ENCODE measurements at places on chromosomes 3 and 15.

GRCh38 chr15:75713338-75713895 lies 769 bp upstream of the CSPG4 start:
- no peak for DNase-seq

DNA sequence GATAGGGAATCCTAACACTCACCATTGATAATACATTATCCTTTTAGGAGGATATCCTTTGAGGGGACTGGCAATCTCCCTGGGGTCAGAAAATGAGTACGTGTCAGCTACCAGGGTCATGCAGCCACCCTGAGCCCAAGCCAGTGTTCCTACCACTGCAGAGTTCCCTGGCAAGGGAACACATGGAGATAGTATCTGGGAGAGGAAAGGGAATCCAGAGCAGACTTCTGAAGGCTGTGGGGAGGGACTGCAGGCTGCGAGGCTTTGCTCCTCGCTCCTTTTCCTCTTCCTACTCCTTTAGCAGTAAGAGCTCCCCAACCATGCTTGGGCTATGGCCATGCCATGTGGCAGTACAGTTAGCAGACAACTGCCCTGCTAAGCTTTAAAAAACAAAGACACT lies 62.9 kb upstream of the TJP1 start:
- no peak for DNase-seq

GRCh38 chr3:157242836-157243235 lies 82.9 kb upstream of the CCNL1 start:
- no peak for DNase-seq

GRCh38 chr3:46193436-46193835 lies 14.7 kb downstream of the CCR1 start:
- DNase-seq: no peak

DNA sequence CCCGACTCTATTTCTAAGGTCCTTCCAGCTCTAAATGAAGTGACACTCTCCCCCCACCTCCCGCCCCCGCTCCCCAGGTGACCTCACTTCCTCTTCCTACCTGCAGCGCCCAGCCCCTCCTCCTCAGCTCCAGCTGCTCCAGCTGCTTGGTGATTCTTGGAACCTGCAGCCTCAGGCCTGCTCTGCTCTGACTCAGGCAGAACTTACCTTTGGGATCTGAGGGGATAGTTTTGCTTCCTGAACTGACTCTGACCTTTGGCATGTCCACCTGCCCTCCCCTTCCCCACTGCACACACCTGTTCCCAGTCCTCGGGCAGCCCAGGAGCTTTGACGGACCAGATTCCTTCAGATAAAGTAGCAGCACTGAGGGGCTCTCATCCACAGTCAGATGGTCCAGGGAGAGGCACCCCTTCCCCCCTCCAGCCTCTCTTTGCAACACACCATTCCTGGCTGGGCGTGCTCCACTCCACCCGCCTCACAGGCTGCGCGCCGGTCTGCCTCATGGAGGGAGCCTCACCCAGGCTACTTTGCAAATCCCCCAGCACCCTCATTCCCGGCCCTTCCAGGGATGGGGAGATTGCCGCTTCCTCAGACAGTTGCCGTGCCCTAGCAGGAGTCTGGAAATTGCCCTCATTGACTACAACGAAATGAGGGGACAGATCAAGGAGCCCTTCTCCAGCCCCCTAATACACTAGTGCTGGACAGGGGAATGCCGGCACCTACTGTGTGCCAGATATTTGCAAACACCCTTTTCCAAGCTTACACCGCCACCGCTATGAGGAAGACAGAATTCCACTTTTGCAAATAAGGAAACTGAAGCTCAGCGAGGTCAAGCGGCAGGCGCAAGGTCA lies 692 bp upstream of the C15orf39 start:
- no peak for DNase-seq

GRCh38 chr15:79440355-79440908 lies 8.3 kb downstream of the MINAR1 start:
- no peak for DNase-seq

GRCh38 chr15:33215941-33216872 lies 21.7 kb upstream of the FMN1 start:
- DNase-seq: no peak

DNA sequence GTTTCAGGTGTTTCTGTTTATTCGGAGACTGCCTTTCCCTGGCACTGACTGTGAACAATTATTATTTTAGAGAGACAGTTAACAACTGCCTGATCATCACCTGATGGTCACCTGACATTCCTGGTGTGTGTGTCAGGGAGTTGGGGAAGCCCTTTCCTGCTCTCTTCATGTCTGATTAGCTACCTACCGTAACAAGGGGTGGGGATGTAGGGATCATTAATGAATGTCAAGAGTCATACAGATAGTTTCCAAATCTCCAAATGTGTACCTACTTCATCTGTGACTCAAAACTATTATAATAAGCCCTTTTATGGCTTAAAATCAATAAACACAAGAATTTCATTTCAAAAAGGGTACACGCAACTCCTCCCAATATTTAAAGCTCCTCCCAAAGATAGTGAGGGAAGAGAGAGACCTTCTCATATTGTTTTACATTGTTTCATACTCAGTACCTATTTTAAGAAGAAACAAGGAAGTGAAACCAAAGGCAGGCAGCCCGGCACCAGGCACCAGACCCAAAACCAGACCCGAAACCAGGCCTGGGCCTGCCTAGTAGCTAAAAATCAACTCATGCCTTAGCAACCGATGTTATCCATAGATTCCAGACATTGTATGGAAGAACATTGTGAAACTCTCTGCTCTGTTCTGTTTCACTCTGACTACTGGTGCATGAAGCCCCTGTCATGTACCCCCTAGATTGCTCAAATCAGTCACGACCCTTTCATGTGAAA lies 844.9 kb upstream of the ALCAM start:
- no peak for DNase-seq

DNA sequence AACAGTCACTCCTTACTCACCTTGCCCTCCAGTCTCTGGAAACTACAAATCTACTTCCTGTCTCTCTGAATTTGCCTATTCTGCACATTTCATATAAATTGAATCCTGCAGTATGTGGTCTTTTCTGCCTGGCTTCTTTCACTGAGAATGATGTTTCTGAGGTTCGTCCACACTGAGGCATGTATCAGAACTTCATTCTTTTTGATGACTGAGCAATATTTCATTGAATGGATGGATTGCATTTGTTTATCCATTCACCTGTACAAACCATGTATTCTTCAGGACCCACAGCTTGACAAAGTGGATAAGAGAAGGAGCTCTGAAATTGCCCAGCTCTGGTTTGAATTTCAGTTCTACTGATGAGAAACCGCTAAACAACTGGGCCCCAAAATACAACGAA lies 118.9 kb upstream of the ARRDC4 start:
- no peak for DNase-seq

DNA sequence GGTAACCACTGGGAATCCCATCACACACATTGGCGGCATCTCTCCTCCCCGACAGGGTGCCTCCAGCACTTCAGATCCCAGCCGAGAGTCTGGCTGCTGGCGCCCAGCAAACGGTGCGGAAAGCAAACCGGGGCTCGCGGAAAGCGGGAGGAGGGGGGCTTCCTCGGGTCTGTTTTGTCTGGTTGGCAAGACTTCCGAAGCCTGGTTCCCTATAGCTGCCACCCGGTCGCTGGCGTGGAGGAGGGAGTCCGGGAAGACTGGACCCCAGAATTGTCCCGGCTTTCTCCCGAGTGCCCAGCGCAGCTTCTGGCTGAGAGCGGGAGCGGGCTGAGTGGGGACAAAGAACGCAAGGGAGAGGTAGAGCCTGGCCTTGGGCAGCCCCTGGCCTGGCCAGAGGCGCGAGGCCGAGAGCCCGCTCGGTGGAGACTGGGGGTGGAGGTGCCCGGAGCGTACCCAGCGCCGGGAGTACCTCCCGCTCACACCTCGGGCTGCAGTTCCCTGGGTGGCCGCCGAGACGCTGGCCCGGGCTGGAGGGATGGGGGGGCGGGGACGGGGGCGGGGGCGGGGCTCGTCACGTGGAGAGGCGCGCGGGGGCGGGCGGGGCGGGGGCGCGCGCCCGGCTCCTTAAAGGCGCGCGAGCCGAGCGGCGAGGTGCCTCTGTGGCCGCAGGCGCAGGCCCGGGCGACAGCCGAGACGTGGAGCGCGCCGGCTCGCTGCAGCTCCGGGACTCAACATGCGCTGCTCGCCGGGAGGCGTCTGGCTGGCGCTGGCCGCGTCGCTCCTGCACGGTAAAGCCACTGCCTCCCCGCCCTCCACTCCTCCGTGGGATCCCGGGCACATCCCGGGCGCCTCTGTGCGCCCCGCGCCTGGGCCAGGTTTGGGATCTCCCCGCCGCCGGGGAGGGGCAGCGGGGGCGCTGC lies at the start of gene CHRNA7:
Gene CHRNA7 (plus strand): TSS at position 654 of the 920 bp plus-strand sequence. CDS start 80 bp downstream, at position 734.
- DNase-seq: no peak

DNA sequence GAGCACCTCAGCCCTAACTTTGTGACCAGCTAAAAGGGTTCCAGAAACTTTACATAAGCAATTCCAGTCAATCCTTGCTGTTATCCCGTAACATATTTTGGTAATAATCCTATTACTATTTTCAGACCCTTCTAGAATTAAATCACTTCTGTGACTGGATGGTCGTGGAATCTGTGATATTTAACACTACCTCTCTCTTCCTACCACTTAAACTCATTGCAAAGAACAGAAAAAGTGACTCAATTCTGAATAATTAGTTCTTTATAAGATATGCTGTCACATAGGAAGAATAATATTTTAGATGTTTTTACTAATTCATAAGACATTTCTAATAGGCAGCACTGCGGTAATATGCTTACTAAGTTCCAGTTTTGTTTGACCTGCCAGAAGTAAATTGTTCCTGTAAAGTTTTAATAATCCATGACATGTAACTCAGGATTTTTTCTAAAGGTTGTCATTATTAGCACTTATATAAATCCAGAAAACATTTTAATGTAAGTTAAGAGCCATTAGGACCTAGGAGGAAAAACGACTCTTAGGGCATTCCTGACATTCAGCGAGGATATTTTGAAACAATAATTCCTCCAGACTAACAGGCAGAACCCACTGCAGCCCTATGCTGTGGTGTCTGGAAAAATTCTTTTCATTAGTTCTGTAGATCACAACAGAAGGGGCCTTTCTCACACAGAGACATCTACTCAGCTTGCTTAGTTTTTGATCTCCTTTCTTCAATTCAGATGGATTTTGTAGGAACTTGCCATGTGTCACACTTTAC lies 113.3 kb upstream of the MBNL1 start:
- DNase-seq: no peak

- no peak for DNase-seq
These were observed 162.5 kb downstream of the FNDC3B start for GRCh38 chr3:172201870-172202236.

- no peak for DNase-seq
These were observed 113.3 kb downstream of the PDCD6IP start for GRCh38 chr3:33911525-33912322.

DNA sequence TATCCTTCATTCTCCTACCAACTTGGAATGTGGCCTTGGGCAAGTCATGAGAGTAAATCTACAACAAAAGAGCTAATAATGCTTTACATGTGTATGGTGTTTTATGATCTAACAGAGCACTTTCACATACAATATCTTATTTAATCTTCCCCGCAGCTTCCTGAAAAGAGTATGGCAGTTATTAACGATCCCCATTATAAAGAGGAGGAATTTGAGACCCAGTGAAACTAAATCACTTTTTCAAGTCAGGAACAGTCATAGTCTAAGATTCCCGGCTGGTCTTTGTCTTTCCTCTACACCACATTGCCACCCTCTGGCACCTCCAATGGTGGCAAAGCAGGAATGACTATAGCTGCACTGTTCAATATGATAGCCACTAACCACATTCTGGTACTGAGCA lies 69.7 kb upstream of the CMSS1 start:
- DNase-seq: no peak

DNA sequence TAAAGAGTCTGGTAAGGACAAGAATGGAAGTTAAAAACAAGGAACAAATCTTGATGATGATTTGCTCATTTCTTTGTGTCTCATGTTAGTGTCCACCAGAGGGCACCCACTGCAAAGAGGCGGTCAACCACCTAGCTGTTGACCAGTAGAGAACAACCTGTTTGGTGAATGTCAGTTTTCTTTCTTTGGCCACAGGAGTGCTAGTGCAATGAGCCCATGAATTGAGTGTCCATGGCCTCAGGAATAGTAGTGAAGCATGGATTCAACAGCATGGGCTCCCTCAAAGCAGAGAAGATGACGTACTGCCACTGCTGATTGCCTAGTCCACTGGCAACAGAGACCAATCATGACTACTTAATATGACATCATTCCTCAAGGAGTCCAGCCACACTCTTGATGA lies 10.7 kb upstream of the CNTN6 start:
- no peak for DNase-seq

- DNase-seq: no peak
These were observed 5.4 kb downstream of the LEO1 start for GRCh38 chr15:51966192-51966591.

GRCh38 chr3:172575375-172575774 lies 52.1 kb upstream of the TNFSF10 start:
- no peak for DNase-seq

GRCh38 chr3:132517311-132517710 lies 79.8 kb upstream of the ACKR4 start:
- no peak for DNase-seq

DNA sequence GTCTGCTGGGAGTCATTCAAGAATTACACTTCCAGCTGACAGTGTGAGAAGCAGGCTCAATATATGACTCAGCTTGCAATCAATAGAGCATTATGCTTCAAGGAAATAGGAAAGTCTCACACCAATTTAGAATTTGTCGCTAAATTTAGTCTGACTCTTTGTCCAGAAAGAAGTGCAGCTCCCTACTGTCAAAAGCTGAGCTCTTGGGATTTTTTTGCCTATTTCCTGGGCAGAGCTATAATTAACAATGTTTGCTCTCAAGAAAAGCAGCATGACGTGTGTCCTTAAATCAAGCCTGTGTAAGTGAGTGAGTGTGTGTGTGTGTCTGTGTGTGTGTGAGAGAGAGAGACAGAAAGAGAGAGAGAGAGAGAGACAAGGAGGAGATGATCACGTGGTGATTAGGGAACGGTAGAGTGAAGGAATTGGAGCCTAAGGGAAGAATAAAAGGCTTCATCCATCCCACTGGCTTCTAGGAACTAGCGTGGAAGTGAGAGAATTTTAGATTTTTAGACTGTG lies 16.4 kb upstream of the SLC35G2 start:
- DNase-seq: no peak

- no peak for DNase-seq
These were observed 8.0 kb upstream of the SEMA4B start for GRCh38 chr15:90192961-90193786.

DNA sequence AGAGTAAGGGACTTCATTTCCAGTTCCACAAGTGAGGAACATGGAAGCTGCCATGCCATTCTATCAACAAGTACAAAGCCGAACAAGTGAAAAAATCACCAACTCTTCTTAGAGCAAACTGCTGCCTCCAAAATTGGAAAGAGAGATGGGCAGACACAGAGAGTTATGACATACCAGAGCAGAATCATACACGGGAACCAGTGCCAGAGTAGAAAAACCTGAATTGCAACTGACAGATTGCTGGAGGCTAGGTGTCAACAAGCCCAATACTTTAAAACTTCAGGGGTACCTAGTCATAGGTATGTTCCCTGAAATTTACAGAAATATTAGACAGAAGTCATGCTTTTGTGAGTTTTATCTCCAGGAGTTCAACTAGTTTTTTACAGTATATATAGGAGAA lies 62.0 kb downstream of the TTBK2 start:
- DNase-seq: no peak

- no peak for DNase-seq
These were observed 74.4 kb downstream of the MOBP start for GRCh38 chr3:39541917-39542329.

Data from stimulated activated CD4-positive, alpha-beta T cell treated with anti-CD3 and anti-CD28 coated beads, TNF-alpha, amount 100 ng/mL, for 4 hours (primary cell).